Right ventricle myocardium inferior (tissue), 1 donor: ENCODE measurements at places on chromosomes 11 and 22.

- DNase-seq: no peak
Observed at GRCh38 chr11:12329797-12330196, 47.6 kb upstream of the PARVA start.

DNA sequence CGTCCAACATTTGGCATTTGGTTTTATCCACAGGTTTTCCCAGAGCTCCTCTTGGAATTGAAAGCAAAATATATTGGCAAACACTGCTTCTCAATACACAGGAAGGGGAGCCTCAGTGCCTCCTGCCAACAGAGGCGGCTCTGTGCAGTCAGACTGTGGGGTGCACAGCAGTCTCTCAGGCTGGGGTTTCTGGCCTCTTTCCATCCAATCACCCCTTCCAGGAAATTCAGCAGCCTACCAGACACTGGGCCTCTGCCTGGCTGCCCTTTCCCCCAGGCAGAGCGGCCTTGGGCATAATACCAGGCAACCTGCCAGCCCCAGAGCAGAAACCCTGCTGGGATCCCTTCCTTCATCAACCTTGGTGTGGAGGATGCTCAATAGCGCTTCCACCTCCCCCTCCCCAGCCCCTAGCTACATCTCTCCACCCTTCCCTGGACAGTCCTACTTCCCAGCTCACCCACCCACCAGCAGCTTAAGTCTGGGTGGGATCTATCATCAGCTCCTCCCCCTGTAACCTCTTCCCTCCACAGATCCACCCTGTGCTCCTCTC lies 17.8 kb upstream of the RAPSN start:
- peak; percentile 76 for DNase-seq

GRCh38 chr11:119404872-119405271 lies 18.1 kb downstream of the THY1 start:
- no peak for DNase-seq

- DNase-seq: no peak
Observed at GRCh38 chr11:36347384-36347906, 51.4 kb downstream of the PRR5L start.

DNA sequence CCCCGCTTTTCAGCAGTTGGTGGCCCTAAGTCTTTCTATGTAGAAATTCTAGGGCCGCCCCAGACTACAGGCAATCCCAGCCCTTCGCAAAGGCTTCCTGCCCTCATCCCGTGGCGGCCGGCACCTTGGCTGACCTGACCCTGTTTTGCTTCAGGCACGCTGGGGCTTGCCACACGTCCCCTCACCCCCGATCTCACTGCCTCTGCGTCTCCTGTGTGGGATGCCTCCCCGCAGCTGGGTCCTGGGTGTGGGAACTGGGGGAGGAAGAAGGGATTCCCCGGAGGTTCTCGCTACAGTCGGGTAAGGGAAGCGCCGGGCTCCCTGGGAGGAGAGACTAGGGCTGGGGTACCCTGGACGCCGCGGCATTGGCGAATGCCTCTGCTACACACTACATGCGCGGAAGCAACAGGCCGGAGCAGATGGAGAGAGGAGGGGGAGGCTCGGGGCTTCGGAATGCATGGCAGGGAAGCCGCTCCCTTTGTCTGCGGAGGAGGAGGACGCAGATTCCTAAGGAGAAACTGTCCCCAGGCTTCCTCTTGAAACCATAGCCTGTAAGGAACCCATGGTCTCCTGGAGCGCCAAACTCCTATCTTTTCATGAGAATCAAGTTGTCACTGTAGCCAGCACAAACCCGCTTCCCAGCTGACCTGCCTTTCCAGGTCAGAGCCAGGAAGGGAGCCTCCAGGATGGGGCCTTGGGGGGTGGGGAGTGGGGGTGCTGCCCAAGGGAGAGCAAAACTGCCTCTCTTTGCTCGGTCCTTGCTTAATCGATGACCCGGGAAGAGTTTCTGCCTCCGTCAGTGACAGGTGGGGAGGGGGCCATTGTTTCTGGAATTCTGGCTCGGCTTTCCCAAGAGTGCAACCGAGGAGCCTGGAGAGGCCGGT lies 1.4 kb downstream of the DTX4 start:
- DNase-seq: peak; percentile 74

GRCh38 chr11:94469416-94469815 lies 24.2 kb downstream of the MRE11 start:
- DNase-seq: no peak

DNA sequence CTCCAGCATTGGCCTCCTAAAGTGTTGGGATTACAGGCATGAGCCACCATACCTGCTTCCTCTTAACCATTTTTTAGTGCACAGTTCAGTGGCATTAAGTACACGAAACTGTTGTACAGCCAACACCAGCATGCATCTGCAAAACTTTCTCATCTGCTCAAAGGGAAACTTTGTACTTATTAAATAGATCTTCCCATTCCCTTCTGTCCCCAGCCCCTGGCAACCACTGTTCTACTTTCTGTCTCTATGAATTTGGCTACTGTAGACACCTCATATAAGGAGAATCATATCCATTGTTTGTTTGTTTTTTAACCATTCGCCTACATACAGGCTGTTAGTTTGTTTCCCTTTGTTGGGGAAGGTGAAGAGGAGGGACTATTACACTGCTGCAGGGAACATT lies 6.5 kb upstream of the EP300 start:
- no peak for DNase-seq

DNA sequence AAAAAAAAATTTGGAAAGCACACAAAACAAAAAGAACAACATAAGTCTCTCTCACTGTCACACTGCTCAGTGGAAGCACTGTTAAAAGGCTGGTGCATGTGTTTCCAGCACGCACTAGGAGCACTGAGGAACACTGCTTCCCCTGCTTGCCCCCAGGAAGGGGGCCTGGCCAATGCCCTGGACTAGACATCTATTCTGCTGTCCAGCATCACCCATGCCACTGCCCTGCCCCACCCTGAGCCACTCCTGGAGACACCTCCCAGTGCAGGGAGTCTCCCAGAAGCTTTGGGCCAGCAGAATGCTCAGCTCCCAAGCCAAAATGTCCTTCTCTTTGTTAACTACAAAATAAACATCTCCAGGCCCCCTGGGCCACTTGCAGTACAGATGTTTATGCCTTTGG lies 49.7 kb upstream of the EMID1 start:
- no peak for DNase-seq

DNA sequence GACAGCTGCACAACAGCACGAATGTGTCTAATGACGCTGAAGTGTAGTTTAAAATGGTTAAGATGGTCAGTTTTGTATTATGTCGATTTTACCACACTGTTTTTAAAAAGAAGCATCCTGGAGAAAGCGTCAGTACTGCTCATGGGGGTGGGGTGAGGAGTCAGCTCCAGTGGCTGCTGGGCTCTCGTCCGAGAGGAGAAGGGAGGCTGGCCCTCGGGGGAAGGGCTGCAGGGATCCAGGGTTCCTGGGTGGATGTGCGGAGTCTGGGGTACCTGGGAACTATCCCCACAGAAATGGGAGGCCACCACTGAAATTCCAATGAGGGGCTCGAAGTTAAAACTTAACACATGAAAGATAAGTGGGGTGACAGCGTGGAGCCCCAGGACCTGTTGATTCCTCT lies 11.9 kb downstream of the C11orf21 start:
- DNase-seq: no peak

- DNase-seq: no peak
Observed at GRCh38 chr11:33303541-33303940, 46.4 kb downstream of the HIPK3 start.

DNA sequence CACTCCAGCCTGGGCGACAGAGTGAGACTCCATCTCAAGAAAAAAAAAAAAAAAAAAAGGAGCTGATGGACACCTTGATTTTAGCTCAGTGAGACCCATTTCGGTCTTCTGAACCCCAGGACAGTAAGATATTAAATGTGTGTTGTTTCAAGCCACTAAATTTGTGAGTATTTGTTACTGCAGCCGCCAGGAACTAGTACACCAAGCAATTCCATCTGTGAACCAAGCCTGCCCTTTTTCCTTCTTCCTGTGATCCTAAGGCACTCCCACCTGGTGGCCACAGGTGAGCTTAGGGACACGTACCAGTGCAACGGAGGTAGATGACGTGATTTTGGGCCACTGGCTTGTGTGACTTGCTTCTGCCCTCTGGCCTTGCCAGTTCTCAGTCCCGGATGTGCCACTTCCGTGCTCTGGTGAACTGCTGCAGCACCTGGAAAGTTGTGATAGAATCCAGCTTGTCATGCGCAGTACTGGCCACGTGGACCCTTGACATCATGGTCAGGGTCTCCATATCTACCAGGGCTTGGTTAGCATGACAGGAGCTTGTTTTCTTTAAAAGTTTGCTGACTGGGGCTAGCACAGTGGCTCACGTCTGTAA lies 19.6 kb upstream of the ATXN10 start:
- no peak for DNase-seq

DNA sequence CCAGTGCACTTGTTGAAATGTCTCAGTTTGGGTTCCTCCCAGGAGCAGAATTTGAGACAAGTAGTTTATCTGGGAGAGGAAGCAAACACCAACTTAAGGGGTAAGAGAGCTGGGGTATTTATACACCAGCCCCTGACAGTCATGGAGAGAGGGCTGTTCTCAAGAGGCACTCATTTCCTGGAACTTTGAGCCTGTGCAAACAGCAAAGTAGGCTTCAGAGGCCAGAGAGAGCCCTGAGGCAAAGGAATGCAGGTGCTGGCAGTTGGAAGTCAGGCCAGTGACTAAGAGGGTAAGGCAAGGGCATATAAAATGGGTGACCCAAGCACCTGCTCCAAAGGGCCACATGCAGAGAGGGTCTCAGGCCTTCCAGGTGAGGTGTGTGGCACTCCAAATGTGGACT lies 16.1 kb downstream of the MS4A18 start:
- DNase-seq: no peak

DNA sequence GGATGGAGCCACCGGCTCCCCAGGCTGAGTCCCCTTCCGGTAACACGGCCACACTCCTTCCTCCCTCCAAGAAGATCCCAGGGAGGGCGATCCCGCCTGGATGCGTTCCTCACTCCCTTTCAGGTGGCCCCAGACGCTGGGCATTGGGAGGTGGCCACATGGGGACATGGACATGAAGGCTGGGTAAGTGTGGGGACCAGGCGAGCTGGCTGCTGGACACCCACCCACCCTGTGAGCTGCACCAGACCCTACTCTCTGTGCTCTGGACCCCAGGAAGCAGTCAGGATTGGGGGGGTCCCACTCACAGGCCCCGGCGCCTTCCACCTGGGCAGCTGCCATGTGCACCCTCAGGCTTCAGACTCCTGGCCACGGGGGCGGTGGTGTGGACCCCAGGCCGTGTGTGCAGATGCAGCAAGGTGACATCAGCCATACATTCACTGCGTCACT lies 932.8 kb downstream of the BRD1 start:
- no peak for DNase-seq

- DNase-seq: peak; percentile 20
Observed at GRCh38 chr11:65791719-65792213, 4.9 kb downstream of the OVOL1 start.

- no peak for DNase-seq
Observed at GRCh38 chr22:42080287-42080686, 787 bp downstream of the SMDT1 start.

- no peak for DNase-seq
Observed at GRCh38 chr11:108500721-108501120, 2.5 kb upstream of the POGLUT3 start.

DNA sequence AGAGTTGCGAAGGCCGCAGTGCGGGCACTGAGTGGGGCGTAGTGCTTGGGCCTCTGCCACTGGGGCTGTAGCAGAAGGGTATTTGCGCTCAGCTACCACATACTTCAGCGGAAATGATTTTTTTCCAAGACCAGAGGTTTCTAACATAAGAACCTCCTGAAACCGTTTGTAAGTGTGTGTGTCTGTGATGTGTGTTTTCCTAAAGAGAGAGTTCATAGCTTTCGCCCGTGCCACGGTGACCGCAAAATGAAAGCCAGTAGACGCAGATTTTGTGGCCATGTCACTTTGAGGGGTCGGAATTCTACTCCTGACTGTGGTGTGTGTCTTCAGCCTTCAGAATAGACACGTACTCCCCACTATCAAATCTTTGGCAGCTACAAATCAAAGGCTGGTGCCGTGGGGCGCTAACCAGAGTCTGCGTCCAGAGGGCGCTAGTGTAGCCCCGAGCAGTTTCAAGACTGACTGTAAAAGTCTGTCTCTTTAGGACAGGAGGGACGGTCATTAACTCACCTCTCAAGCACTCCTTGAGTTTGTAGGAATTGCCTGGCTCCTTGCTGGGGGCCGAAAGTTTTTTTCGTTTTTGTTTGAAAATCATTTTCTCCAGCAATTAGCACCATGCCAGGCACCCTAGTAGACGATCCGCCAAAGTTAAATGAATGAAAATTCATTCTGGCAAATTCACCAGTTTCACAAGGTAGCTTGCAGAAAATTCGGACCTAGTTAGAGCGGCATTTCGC lies 2.5 kb upstream of the CALCA start:
- no peak for DNase-seq

- no peak for DNase-seq
Observed at GRCh38 chr11:118448294-118448693, 12.0 kb downstream of the KMT2A start.

- DNase-seq: no peak
Observed at GRCh38 chr11:45607995-45608394, 57.4 kb downstream of the CHST1 start.

DNA sequence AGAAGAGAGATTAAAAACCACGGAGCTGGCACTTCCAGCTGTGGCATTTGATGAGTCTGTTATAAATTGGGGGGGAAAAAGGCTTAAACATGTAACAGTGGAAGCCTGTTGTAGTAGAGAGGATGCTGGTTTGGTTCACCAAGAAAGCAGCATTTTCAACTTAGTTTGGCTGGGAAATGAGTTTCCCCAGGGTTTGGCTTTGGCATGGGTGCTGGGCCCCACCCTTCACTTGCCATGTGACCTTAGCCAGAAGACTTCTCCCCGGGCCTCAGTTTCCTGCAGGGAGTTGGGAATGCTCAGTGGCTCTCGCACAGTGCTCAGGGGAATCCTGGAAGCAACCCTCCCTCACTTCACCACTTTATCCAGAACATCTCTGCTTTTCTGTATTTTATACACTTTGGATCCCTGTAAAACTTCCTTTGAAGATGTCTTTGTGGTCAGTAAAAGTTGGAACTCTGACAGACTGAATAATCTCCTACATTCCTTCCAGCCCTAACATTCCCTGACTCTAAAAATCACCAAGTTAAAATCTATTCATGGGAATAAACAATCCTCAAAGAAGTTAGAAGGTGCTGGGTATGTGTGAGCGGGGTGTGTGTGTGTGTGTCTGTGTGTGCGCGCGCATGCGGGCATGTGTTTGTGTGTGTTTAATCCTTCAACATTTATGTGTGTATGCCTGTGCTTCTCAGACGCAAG lies 166.0 kb downstream of the TENM4 start:
- no peak for DNase-seq

- peak; percentile 61 for DNase-seq
Observed at GRCh38 chr22:27994481-27995331, 75.7 kb upstream of the PITPNB start.

GRCh38 chr11:115926601-115927000 lies 422.4 kb upstream of the CADM1 start:
- no peak for DNase-seq
